ENCODE measurements at places on chromosomes 13 and 19.
A peak's percentile ranks its signal among the peaks of the same experiment; 100 is the strongest.

GRCh38 chr13:67986234-67986633 is 756.1 kb upstream of the PCDH9 start:
- DNase-seq: no peak

DNA sequence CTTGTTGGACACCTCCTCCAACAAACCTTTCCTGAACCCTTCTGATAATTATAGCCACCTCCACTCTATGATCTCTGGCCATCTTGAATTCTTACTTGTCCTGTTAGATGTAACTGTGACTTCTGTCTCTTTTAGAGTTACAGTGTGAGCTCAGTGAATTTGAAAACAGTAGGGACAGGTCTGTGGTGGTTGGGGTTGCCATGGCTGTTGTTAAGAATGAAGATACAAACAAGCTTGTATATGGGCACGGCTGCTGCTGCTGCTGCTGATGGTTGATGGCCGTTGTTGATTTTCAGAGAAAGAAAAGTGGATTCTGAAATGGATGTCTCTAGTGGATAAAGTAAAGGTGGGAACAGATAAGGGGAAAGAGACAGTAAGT is 101.5 kb downstream of the STARD13 start:
- no peak for DNase-seq

DNA sequence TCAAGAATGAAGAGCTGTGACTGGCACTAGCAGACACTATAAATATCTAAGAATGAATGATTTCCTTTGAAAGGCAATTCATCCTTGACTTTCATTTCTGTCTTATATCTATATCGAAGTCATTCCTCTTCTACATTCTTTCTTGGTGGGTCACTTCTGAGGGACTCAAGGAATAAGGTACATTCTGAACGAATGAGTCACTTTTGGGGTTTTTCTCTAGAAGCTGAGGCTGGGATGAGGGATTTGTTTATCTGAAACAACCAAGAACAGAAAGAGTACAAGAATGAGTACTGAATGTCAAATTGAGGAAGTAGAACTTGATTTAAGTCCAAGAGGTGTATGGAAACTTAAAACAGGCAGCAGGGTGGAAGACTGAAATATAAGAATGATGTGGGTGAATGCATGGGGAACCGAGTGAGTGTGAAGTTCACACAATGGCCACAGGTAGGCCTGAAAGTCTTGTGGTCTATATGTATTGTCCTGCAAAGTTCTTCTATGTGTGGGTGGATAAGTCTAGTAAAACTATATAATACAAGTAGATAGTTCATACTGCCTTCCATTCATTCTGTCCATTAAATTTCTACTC is 343.9 kb downstream of the OXGR1 start:
- peak; percentile 73 for DNase-seq

DNA sequence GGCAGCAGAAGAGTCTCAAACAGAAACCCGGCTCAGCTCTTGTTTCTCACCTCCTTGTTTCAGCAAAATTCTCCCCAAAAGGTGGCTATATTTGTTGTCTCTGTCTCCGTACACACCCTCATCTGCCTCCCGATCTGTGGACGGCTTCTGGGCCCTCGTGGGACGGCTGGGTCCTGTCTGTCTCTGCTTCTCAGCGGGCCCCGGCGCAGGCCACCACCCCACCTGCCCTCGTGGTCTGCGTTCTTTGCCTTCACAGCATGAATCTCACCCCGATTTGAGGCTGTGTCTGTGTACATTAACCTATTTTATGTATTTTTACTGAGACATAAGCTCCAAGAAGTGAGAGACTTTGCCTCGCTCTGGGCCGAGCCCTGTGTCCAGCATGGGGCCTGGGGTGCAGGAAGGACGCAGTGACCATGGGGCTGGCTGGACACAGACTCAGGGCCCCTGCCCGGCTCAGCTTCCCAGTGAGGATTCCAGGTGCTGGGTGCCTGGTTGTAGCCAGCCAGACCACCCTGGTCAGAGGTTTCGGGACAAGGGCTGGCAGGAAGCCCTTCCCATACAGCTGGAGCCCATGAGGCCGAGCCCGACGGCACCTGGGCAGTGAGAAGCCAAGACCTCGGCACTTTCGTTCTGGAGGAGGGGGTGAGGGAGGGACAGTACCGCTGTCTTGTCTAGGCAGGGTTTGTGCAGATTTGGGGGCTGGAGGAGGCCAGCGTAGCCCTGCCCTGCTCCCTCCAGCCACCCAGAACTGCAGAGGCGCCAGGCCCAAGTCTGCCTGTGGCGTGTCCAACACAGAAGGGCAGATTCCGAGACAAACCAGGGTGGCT is 78.5 kb upstream of the MCF2L start:
- DNase-seq: no peak

GRCh38 chr13:44347301-44347700 is 26.3 kb upstream of the SERP2 start:
- no peak for DNase-seq
